ENCODE measurements at places on chromosomes 5 and 9.

DNA sequence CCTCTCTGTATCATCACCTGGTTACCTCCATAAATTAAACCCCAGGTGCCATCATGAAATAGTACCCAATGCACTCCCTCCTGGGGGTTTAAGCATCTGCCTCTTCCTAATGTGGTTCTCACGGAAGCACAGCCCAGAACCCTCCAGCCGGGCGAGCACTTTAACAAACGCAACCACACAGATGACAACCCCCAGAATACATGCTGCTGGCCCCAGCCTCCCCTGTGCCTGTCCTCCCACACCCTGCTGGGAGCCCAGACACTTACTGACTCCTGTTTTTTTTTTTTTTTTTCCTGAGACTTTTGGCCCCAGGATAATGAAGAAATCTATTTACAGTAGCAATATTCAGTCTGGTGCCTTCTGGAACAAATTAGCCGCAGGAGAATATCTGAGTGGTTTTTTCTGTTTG lies 50.0 kb upstream of the COL5A1 start:
- DNase-seq = no peak

- no peak for DNase-seq
Observed at GRCh38 chr9:38333047-38333446, 59.5 kb upstream of the ALDH1B1 start.

DNA sequence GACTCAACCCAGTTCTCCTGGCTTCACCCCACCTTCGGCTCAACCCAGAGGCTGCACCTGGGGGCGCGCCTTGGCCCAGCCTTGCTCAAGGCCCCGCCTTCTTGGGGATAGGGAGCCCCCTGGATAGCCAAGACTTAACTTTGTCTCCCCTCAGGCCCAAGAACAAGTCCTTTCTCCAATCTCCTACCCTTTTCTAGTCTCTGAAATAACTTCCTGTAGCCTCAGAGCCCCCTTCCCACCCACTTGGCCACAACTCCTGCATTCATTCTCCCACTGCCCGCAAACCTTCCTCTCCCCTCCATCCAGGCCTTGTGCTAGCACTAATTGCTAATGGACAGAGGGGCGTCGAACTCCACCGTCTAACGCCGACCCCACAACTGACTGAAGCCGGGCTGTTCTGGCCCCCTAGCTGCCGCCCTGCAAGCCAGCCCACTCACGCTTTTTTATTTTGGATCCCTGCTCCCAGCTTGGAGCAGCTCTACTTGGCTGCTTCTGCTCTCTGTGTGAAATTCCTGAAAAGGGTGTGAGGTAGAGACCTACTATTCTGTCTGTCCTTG lies 579 bp upstream of the ASTN2 start:
- no peak for DNase-seq

DNA sequence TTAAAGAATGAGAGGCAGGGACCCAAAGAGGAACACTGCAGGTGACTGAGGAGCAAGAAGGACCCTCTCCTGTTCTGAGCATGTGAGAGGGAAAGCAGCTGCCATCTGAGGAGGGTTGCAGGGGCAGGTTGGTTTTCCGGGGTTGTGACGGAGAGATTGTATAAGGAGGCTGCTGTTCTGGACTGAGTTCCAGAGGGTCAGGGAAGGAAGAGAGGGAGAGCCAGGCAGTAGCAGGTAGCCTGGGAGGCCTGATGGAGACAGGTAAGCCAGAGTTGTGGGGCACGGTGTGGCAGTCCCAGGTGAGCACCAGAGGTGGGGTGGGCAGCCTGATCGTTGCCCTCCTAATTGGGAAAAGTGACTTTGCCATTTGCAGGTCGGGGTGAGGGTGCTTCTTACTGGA lies 9.8 kb downstream of the CCT5 start:
- DNase-seq = no peak

- no peak for DNase-seq
Observed at GRCh38 chr5:73183481-73183891, 10.5 kb downstream of the TMEM174 start.

DNA sequence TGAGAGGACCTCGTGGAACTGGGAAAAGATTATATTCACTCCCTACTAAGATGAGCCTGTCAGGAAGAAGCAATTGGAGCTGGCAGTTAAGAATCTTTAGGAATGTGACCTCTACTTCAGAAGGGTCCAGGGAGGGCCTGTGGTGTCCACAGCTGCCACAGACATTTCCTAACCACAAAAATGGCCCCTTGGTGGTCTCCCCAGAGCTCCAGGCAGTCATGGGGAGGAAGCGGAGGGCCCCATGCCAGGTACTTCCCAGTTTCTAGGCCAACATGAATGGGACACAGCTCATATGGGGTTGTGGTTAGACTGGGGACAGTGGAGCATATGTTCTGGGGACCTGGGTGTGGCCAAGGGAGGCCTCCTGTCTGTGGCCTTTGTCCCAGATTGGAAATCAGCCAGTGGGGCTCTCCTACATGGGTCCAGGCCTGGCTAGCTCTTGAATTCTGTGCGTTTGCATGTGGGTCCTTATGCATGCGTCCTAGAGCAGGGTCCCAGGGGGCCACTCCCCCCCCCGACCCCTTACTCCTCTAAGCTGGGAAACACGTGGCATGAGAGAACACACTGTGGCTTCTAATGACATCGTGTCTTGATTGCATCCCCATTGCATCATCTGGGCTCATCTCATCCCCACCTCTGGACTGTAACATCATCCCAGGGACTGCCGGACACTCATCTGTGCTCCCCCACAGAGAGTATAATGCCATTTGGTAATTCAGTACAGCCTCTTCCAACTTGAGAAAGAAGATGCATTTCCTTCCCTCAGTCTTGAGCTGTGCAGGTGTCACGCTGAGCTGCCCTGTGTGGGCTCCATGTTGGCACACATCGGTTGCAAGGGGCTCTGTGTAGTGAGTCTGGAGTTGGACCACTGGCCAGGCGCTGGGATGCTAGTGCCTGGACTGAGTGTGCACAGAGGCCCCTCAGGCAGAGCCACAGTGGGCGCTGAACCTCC lies 31.3 kb downstream of the IRF1 start:
- DNase-seq = peak; percentile 33

- DNase-seq = no peak
Observed at GRCh38 chr9:135480071-135480939, 723 bp downstream of the PPP1R26 start.

DNA sequence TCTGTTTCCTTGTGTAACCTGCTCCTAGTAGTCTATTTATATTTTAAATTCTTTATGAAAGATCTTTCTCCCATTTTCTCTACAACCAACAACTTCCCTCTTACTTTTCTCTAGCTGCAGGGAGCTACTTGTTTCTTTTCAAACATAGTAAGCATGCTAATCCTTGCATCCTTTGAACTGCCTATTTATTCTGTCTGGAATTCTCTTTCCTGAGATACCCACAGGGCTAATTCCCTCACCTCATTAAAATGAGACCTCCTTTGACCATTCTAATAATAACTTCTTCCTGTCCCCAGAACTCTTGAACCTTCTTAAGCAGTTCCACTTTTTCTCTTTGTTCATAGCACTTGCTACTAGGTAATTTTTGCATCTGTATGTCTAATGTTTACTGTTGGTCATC lies 620.6 kb upstream of the CDH18 start:
- DNase-seq = no peak

DNA sequence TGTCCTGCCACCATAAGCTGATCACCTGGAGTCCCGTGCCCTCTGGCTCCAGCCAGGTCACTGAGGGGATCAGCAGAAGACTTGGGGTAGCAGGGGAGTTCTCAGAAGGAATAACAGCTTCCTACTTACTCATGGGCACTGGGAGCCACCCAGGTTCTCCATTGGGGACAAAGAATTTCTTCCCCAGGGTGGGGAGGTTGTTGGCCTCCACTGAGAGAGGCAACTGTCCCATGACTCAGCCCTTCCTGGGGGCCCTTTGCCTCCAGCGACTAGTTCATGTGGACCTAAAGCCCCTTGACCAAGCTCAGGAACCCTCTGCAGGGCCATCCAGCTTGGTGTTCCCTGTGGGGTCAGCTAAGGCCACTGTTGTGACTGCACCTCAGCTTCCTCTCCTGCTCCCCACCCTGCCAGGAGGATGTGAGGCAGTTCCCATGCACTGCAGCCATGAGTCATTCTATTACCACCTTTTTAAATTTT lies 175.0 kb downstream of the AUH start:
- DNase-seq = no peak

DNA sequence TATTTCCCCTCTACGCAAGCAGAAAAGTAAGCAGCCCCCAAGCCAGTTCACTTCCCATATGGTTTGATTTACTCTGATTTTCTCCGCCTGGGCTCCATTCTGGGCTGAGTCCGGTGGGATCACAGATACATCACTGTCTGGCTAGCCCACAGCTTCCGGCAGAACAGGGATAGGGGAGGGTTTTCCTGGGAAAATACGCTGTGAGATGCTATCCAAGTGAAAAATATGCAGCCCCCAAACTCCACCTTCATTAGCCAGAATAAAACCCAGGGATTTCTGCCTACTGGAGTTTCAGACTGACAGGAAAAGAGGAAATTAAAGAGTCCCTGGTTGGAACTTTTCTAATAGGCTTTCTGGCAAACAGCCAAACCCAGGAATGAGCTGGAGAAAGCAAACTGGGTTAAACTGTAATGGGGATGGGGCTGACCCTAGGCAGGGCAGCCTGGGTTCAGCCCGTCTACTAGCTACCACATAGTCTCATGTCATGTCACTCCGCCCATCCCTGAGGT lies 16.9 kb upstream of the NIPAL4 start:
- no peak for DNase-seq

GRCh38 chr9:72930828-72931227 lies 22.0 kb downstream of the ALDH1A1 start:
- no peak for DNase-seq

DNA sequence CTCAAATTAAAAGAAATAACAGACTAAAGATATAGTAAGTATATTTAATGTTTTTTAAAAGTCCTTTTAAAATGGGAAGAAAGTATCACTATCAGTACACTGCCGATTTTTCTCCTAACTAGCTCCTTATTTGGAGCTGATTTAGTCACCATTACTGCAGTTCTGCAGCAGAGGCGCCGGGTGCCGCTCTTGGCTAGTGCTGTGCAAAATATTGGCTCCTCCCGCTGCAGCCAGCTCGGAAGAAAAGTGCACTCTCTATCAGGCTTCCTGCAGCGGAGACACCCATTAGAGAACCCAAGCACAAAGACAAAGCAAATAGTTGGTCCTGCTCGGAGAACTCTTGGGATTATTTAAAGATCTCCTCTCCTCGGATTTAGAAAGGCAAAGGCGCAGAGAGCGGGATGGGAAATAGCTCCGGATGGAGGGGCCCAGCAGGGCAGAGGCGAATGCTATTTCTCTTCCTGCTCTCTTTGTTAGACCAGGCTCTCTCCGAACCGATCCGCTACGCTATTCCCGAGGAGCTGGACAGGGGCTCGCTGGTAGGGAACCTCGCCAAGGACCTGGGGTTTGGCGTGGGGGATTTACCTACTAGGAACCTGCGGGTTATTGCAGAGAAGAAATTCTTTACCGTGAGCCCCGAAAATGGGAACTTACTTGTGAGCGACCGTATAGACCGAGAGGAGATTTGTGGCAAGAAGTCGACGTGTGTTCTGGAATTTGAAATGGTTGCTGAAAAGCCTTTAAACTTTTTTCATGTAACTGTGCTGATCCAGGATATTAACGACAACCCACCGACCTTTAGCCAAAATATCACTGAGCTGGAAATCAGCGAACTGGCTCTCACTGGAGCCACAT lies at the start of gene PCDHGB3:
TSS of gene PCDHGB3 (plus strand) at position 249 of the 855 bp plus-strand sequence. CDS start at position 402, 153 bp downstream.
- peak; percentile 47 for DNase-seq

GRCh38 chr9:23153058-23153457 lies 673.0 kb downstream of the ELAVL2 start:
- no peak for DNase-seq

DNA sequence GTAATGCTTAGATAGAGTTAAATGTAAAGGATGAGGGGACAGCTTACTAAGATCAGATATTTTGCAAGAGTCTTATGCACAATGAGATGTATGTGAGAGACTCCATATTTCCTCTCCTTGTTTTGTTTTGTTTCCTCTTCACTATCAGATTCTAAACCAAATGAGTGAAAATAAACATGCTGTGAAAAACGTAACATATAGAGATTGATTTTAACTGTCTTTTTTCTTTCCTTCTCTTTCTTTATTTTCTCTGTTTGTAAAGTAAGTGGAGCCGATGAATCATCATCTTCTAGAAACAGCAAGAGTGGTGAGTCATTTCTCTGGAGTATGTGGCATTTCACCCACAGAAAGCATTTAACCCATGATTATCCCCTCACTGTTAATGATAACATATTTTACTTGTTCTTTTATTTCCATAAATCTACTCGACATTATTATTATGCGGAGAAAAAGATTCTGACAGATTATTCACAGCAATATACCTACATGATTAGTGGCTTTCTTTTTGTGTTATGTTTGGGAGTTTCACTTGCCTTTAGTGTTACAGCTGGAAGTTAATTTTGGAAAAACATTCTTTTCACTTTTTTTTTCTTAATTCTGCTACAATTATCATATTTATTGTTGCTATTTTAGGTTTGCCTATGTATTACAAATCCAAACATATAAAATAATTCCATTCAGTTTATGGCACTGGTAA lies 2.1 kb upstream of the ANXA1 start:
- DNase-seq = peak; percentile 74

DNA sequence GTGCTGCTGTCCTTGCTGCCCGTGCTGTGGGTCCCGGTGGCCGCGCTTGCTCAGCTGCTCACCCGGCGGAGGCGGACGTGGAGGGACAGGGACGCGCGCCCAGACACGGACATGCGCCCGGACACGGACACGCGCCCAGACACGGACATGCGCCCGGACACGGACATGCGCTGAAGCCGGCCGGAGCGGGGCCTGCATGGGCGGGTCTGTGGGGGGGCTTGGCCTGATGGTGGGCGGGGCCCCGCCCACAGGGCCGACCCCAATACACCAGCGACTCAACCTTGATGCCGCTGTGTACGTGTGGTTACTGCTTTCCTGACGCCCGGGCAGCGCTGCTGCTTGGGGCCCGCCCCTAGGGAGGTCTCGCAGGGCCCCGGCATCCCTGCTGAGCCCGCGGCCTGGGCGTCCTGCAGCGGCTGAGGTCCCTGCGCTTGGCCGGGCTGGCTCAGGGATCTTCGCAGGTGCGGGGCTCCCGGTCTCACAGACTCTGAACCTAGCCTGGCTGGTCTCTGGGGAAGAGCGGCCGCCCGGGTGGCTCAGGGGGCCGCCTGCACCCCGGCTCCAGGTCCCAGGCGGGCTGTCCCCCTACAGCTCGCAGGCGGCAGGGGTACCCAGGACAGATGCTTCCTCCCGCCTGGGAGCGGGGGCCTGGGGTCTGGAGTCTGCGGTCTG lies 20.9 kb downstream of the SLC6A18 start:
- no peak for DNase-seq

DNA sequence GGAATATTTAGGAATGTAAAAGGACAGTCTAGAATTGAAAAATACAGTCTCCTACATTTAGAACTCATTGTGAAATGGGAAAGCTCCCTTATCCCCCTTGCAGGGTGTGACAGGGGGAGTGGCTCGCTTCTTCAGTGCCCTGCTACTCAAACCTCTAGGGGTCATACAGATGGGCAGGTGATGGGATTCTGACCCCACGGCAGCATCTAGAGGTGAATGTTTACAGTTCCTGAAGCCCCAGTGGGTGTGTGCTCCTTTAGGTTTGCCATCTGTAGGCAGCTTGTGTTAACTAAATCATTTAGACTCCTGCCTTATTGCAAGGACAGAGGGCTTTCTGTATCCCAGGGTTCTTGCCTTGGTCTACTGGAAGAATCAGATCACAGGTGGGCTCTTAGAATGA lies 271.0 kb upstream of the MPDZ start:
- no peak for DNase-seq

GRCh38 chr5:9265441-9266287 lies 280.2 kb downstream of the SEMA5A start:
- DNase-seq = no peak

- no peak for DNase-seq
Observed at GRCh38 chr5:173793648-173794548, 94.3 kb upstream of the CPEB4 start.

- DNase-seq = no peak
Observed at GRCh38 chr9:114721491-114722079, 39.6 kb upstream of the TEX48 start.

GRCh38 chr9:26579056-26579455 lies 313.5 kb downstream of the CAAP1 start:
- no peak for DNase-seq
